ENCODE measurements at places on chromosomes 7 and 10.

DNA sequence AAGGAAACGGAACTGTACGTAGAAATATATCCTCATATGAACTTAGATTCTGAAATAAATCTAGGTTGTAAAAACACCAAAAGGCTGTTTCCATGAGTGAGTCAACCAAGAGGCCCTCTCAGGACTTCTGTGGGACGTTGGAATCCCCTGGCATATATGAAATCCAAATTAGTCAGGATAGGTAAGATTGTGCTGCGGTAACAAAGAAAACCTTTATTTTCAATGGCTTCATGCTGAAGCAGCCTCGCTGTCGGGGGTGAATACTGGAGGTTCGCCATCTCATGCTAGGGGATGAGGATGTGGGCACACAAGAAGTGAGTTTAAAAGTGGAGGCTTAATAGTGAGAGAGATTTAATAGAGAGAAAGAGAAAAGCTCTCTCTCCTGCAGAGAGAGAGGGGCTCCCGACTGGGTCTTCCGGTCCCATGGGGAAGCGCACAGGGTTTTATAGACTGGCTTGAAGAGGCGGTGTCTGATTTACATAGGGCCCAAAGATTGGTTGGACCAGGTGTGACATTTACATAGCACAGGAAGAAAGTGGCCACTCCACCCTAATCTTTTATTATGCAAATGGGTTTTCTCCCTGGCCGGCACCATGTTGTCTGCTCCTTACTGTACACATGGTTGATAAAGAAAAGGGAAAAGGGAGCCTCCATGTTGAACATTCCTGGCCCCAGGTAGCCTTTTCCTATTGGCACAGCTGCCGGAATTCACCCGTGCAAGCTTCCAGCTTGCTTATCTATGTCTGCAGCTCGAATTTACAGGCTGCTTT lies 52.3 kb upstream of the SEPHS1 start:
- no peak for DNase-seq

DNA sequence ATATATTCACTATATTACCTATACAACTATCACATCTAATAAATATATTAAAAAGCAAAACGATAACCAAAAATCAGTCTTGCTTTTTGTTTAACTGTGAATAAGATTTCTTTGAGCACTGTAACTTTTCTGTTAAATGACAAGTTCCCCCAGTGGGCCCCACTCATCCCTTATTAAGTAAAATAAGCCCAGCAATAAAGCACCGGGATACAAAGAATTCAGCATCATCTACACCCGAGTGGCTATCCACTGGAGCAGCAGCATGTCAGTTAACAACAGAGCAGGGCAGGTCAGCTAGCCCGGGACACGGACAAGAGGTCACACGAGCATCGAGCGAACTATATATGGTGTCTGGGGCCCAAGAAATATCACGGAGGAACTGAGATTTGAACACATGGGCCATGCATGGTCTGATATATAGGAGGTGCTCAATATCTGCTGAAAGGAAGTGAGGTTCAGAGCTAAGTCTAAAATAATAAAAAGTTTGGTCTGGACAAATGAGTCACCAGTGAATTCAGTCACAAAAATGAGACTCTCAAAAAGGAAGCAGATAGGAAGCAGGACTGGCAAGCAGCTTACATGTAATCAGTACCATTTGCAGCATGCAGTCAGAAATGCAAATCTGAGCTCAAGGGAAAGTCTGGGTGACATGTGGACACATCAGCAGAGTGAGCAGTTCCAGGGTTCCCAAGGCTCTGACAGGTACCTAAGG lies 4.1 kb downstream of the ERCC6 start:
- peak; percentile 70 for DNase-seq

GRCh38 chr10:6648894-6649720 lies 69.0 kb upstream of the PRKCQ start:
- DNase-seq = no peak

- no peak for DNase-seq
Measured at GRCh38 chr7:92754919-92755581, 81.3 kb downstream of the CDK6 start.

- peak; percentile 20 for DNase-seq
Measured at GRCh38 chr7:75808106-75808505, 5.5 kb downstream of the CCL24 start.

- peak; percentile 40 for DNase-seq
Measured at GRCh38 chr10:31304291-31304970, 14.6 kb upstream of the ZEB1 start.

DNA sequence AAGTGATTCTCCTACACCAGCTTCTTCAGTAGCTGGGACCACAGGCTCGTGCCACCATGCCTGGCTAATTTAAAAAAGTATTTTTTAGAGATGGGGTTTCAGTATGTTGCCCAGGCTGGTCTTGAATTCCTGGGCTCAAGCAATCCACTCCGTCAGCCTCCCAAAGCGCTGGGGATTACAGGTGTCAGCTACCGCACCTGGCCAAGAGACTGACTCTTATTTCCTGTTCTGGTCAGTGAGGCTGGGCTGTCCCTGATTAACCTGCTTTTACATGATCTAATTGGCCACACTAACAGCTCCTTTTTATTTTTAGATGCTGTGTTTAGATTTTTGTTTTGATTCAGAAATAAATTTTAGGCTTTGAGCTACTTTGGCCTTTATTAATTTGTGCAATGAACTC lies 203.9 kb downstream of the NXPH1 start:
- no peak for DNase-seq

- peak; percentile 9 for DNase-seq
Measured at GRCh38 chr10:95605163-95605562, 44.0 kb upstream of the SORBS1 start.

- no peak for DNase-seq
Measured at GRCh38 chr7:157568106-157568769, 231.4 kb downstream of the DNAJB6 start.

DNA sequence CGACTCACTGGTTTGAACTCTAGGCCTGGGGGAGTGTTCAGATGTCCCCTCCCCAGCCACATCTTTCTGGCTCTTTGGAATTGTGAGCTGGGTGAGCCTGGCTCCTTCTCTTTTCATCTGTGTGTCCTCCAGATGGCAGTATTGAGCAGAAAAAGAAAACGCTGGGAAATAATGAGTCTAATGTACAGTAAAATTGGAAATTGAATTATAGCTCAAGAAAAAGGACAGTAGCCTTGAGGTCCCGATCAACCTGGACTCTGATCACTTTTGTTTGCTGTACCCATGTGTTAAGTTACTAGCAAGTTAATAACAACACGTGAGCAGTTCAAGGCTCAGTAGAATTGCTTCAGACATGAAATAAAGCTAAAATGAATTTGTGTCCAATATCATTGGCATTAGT lies 77.9 kb downstream of the SNX10 start:
- DNase-seq = peak; percentile 66

GRCh38 chr10:1422275-1422674 lies 315.1 kb downstream of the ADARB2 start:
- no peak for DNase-seq

DNA sequence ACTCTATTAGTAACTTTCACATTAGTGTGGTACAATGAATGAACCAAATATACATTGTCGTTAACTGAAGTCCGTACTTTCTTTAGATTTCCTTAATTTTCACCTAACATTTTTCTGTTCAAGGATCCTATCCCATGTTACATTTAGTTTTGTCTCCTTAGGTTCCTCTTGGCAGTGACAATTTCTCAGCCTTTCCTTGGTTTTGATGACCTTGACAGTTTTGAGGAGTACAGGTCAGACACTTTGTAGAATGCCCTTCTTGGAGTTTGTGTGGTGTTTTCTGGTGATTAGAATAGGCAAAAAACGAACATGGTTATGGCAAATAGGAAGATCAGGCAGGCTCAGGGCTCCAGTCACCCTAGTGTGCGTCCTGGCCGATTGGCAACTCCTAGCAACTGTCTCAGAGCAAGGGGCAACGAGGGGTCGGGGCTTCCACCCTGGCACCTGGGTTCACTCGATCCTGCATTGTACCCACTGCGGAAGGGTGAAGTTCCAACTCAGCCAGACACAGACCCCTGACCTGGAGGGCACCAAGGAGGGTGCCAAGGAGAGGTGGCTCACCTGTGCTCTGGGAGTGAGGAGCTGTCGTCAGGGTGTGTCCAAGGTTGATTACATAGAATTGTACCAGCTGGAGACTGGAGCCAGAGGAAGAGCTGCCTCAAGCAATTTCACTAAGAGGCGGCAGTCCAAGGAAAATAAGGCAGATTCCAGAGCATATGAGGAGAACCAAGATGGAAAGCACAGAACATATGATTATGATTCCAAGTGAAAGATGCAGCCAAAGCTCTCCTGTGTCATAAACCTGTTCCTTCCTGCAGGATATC lies 37.5 kb downstream of the PAPSS2 start:
- DNase-seq = no peak

GRCh38 chr7:5225616-5226290 lies 35.7 kb downstream of the WIPI2 start:
- no peak for DNase-seq

DNA sequence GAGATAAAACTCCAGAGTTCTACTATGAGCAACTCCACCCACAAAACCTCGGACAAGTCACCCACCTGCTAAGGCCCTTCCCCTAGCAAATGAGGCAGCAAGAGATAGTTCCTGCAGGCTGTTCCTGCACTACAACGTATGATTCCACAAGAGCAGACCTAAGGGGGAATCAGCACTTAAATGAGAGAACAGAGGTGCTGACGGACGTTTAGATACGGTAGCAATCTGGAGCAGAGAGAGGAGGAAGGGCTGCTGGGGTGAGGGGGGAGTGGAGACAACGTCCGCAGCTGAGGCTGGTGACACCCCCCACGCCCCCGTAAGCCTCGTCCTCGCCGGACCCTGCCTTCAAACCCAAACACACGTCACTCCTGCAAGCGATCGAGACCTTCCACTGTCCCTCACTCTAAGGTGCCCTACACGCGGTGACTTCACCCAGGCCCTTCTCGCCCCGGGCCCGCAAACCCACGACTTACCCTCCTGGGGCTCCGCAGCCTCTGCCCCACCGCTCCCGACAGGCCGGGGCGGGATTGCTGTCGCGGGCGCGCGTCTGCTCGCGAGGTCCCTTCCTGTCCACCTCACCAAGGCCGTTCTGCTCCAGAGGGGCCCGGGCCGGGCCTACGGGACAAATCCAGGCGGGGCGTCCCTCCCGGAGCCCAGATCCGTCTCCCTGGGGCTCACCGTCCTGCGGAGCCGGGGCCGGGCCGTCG lies 635 bp downstream of the ZNF12 start:
- DNase-seq = peak; percentile 51

DNA sequence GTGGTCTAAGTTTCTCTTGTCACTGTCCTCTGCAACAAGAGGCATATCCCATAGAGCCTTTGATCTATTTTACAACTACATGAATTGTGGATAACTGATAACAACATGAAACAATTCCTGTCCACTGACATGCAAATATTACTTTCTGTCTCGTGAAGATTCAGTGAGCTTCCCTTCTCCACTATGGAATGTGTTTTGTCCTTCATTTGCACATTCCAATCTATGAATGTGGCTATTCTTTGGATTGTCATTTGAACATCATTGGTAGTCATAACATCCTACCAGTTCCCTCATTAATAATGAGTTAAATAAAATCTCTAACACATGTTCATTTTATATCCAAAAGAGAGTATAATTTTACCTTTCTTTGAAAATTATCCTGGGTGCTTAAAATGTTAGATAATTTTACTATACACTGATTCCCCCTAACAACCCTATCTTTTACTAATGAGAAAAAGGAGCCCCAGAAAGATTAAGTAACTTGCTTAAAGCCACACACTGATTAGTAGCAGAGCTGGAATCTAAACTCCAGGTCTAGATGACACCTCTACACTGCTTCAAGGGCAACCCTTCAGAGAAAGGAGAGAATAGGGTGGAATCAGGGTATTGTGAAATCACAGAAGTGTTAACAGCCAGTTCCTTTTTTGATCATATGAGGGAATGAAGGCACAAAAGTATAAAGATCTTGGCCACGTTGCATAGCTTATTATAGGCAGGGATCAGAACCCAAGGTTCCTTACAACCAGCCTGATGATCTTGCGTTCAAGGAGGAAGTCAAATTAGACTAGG lies 39.1 kb downstream of the PDE1C start:
- DNase-seq = no peak

DNA sequence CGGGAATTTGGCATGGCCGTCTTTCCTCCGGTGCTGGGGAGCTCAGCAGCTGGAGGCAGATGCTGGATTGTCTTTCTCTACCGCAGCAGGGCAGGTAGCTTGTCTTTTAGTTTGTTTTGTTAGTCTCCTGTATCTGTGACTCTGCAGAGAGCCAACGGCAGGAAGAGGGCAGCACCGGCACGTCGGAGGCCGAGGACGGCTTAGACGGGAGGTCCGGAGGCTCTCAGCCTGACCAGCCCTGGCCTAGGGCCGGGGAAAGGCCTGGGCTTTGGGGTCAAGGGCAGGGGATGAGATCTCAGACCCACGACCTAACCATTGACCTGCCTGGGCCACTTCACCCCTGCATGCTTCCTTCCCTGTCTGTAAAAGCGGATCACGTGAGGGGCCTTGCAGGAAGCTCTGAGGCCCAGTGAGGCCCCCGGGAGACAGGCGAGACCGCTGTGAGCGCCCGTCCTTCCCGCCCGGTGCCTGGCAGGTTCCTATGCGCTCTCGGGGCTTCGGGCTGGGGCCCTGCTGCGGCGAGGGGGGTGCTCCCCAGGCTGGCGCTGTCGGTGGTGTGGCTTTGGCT lies 72.7 kb downstream of the LHPP start:
- DNase-seq = peak; percentile 65

- DNase-seq = no peak
Measured at GRCh38 chr10:113115556-113115955, 165.5 kb downstream of the TCF7L2 start.

- DNase-seq = peak; percentile 71
Measured at GRCh38 chr10:49177391-49178355, 10.5 kb downstream of the TMEM273 start.
